ENCODE measurements at places on chromosomes 12 and 14. TPM values are rescaled to one million over a fixed set of nuclear protein-coding genes. Genes with fewer than 3 reads are reported as not detected.

ADAMTS20 gene
- total RNA-seq, result not detected

TCL1A gene
- total RNA-seq, result not detected

ANO2 gene
- 13.0 TPM for total RNA-seq

FAM186B gene
- total RNA-seq, result 0.33 TPM

GRCh38 chr14:101098177-101098576 lies 194.7 kb upstream of the RTL1 start:
- no peak for DNase-seq

DNA sequence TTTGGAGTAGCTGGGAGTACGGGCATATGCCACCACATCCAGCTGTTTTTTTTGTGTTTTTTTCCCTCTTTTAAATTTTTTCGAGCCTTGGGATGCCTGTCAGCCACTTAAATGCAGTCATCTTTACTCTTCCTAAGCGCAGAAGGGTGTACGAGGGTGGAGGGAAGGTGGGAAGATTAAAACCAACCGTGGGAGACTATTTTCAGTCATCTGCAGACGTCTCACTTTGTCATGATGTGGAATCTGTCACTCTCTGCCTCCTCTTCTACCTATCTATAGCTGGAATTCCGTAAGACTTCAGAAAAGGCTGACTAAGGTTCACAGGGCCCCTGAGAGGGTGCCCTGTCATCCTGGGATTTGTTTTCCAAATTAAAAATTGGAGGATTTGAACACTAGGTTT lies 105.3 kb downstream of the SAMD4A start:
- no peak for DNase-seq

DNA sequence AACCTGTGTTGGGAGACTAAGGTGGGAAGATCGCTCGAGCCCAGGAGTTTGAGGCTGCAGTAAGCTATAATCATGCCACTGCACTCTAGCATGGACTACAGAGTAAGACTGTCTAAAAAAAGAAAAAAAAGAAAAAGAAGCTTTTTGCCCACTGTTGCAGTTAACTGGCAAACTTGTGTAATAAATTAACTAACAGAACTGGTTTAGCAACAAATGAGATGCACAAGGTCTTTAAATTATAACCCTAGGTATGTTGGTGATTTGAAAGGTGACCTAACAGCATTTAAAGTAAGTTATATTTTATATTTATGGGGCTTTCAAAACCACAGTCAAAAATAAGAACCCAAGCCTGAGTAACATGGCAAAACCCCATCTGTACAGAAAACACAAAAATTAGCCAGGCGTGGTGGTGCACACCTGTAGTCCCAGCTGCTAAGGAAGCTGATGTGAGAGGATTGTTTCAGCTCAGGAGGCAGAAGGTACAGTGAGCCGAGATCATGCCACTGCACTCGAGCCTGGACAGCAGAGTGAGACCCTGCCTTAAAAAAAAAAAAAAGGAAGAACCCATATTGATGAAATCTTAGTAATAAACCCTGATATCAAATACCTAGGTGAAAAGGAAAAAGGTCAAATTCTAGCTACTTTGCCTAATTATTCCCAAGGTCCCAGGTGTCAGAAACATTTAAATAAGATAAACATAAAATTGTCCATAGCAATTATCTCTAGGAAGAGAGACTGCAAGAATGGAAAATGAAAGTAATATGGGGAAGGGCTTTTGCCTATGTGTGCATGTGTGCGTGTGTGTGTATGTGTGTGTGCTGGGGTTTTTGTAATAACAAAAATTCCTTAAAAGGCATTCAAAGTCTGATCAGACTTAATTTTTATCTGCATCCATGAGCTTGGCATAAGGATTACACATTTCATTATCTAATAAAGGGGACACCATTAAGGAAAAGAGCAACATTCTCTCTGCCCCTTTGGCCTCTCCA lies 15.4 kb downstream of the SYNE2 start:
- no peak for DNase-seq

GRCh38 chr14:52089218-52089617 lies 20.4 kb upstream of the NID2 start:
- DNase-seq, result no peak

- DNase-seq, result no peak
Observed at GRCh38 chr14:102321456-102322422, 2.2 kb downstream of the ZNF839 start.

GRCh38 chr14:23307146-23307530 lies 505 bp downstream of the BCL2L2 start:
- DNase-seq, result no peak

DNA sequence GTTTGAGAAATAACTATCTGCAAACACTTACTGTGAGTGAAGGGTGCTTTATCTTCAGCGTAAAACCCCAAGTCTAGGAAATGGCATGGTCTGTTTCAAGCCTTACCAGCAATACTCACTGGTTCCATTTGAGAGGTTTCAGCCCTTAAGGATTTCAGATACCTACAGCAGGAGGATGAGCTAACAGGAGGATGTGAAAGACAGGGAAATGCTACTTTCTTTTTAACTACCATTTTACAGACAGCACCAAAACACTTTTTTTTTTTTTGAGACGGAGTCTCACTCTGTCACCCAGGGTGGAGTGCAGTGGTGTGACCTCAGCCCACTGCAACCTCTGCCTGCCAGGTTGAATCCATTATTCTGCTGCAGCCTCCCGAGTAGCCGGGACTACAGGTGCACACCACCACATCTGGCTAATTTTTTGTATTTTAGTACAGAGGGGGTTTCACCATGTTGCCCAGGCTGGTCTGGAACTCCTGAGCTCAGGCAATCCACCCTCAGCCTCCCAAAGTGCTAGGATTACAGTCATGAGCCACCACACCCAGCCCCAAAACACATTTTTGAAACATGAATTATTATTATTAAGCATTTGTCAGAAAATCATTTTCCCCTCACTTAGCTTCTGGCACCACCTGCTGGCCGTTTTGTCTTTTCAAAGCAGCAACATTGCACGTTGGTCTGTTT lies 4.6 kb downstream of the MTRFR start:
- peak; percentile 64 for DNase-seq

- DNase-seq, result no peak
Observed at GRCh38 chr12:47184813-47185212, 105.1 kb upstream of the AMIGO2 start.
